AG20443 (cell line): ENCODE measurements at places on chromosomes 1 and 21.

DNA sequence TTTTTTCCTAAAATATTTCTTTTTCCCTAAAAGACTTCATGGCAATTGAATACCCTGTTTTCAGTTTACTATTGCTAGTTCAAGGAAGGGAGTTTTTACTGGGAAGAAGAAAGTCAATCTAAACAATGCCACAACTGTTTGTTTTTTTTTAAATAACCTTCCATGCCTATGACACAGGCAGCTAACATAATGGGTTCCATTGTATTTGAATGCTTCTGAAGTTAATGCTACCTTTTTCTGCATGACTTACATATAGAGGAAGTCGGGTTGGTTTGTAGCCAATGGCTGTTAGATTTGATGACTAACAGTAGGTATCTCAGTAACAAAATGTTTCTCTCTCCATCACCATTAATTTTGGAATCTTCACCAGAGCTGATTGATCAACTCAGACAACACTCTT, 134.0 kb downstream of the KIF26B start:
- no peak for DNase-seq

- DNase-seq: no peak
These were observed 38.9 kb upstream of the MRPS6 start for GRCh38 chr21:34034369-34035014.

DNA sequence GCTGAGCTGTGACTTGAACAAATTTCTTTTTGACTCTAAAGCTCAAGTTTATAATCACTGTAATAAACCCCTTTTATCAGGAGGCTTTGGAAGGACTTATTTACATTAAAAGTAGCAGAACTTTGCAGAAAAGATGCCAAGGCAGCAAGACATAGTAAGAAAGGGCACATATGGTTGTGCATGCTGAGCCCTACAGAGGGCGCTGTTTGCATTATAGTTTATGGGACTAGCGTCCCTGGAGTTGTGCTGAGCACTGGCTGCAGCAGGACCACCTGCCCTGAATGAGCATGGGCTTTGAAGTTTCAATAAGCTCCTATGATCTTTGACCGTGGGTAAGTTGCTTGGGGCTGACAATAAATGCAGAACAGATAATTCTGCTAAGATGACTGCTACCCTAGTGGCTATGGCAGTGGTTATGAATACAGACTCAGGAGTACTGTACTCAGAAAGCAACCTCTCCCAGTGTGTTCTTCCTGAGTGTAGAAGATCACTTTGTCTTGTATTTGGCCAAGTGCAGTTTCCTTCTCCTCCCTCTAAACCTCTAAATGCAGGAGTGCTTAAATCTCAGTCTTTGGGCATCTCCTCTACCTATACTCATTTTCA, 45.4 kb upstream of the USP1 start:
- DNase-seq: no peak

DNA sequence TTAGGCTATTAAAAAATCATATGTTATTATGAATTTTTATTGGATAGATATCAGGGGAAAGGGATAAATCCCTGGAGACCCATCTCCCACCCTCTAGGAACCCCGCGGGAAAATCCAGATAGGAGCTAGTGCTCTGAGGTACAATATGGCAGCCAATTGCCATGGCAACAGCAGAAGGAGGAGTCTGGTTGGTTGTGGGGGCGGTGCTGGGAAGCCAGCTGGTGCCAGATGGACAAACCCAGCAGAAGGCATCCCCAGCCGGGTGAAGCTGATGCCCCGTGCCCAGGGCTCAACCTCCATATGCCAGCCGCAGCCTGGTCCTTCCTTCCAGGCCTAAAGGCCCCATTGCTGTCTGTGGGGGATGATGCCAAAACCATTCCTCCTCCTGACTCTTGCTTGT, 38.3 kb downstream of the RHBG start:
- no peak for DNase-seq

GRCh38 chr1:217563179-217563578, 67.7 kb downstream of the GPATCH2 start:
- no peak for DNase-seq

- DNase-seq: no peak
These were observed 40.9 kb upstream of the ZBTB18 start for GRCh38 chr1:244010191-244010590.

DNA sequence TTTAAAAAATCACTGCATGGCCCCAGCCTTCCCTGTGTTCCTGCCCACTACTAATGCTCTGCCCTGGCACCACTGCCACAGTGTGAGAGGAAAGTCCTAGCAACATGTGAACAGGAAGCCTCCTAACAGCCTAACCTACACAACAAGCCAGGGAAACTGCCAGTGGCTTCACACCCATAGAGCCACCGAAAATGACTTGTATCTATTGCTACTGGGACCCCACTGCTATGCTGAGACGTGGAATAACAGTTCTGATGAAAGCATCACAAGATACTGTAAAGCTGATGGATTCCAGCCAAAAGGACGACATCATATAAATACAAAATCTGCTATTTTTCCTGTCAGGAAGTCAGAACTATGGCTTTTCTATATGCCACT, 74.9 kb downstream of the JAK1 start:
- DNase-seq: no peak

GRCh38 chr1:212515329-212515760, 82.6 kb downstream of the NENF start:
- DNase-seq: no peak

- peak; percentile 41 for DNase-seq
These were observed 9.6 kb upstream of the PLA2G4A start for GRCh38 chr1:186819126-186819525.

GRCh38 chr1:79551321-79551720, 544.8 kb upstream of the ADGRL4 start:
- DNase-seq: no peak

- DNase-seq: peak; percentile 29
These were observed 205.7 kb downstream of the FOXD2 start for GRCh38 chr1:47643306-47644211.

DNA sequence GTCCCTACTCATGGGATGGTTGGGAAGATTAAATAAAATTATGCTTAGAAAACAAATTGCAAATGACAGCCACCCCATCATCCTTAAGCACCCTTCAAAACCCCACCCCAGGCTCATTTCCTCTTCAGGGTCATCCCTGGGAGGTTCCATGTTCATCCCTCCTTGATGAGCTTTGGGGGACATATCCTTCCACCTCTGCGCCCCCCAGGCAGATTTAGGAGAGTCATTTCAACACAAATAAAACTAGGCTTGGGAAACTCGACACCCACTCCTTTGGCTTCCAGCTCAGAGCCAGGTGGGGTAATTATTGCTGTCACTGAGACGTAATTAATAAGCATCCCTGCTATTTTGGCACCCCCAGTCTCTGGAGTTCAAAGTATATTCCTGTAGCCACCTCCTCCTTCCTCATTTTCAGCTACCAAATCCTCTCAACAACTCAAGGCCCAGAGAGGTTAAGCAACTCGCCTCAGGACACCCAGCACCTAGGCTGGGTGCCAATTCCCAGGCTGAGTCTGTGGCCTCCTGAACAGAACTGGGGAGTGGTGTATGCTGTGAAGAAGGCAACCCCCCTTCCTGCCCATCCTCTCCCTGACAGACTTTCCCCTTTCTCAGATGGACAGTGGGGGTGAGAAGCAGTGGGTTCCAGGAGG, 595 bp downstream of the CRYBG2 start:
- no peak for DNase-seq

GRCh38 chr1:207306603-207307002, 14.9 kb upstream of the CD55 start:
- no peak for DNase-seq

- peak; percentile 60 for DNase-seq
These were observed 135.5 kb downstream of the SETD4 start for GRCh38 chr21:35924714-35925301.

DNA sequence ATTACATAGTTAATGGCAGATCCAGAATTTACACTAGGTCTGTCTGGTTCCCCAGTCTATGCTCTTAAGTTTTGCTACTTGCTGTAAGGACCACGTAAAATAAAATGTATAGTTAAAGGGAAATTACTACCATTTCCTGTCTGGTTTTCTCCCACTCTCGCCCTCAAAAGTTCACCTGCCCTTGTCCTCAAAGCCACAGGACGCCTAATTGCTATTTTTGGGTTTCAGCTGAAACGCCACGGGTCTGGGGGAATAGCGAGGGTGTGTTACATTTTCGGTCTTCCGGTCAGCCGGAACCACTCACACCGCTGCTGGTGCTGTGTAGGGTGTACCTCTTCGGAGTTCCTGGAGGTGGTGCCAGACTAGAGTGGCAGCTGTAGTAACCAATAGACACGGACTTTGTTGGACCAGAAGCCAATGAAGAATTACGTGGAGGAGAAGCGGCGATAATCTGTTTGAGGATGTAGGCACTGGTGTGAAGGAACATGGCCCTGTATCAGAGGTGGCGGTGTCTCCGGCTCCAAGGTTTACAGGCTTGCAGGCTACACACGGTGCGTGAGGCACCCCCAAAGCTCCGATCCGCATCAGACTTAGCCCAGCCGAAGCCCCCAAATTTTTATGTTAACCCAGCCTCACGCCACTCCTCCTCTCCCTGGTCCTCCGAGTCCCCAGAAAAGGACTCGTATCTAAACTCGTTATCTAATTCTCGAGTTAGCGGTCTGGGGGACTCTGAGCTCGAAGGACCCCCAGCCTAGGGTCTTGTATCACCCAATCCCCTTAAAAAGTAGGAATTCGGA, at the start of gene TARS2:
Gene TARS2, plus strand, starts transcription at position 454 of the 797 bp plus-strand sequence. Its CDS starts 32 bp downstream, at position 486.
- peak; percentile 97 for DNase-seq

GRCh38 chr1:10989095-10989494, 23.4 kb upstream of the TARDBP start:
- DNase-seq: no peak

- no peak for DNase-seq
These were observed 1.6 kb downstream of the TMEM50B start for GRCh38 chr21:33478182-33478581.

- DNase-seq: peak; percentile 79
These were observed 1.7 kb upstream of the TNFRSF9 start for GRCh38 chr1:7942214-7942921.

DNA sequence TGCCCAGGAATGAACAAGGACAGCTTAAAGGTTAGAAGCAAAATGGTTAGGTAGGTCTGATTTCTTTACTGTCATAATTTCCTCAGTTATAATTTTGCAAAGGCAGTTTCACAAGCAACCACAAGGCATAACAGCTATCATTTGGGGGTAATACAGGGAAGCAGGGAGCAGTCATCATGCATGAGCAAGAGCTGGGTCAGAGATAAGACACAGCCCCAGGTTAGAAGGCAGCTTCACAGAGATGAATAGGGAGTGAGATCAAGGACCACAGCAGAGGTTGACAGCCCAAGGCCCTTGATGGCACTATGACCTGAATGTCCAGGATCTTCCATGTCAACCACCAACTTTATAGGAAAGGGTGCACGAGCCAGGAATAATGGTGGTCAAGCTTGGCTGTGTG, 9.0 kb upstream of the CSRP1 start:
- DNase-seq: no peak

DNA sequence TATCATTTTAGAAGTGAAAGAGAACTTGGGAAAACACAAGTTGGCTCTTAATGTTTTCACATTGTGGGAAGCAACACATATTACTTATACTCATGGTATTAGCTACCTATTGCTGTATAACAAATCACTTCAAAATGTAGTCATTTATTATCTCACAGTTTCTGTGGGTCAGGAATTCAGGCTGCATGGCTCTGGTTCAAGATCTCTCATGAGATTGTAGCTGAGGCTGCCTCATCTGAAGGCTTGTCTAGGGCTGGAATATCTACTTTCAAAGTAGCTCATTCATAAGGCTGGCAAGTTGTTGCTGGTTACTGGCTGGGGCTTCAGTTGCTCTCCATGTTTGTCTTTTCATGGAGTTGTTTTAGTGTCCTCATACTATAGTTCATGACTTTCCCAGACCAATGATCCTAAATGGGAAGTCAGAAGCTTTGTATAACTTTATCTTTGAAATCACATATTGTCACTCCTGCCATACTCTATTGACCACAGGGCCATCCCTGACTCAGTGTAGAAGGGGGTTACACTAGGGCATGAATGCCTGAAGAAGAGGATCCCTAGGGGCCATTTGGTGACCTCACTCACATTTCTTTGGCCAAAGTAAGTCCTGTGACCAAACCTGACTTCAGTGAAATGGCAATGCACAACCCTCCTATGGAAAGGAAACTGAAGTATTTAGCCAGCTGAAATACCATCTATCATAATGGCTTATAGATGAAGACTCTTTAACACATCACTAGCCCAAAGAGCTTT, 37.9 kb upstream of the POU2F1 start:
- no peak for DNase-seq

DNA sequence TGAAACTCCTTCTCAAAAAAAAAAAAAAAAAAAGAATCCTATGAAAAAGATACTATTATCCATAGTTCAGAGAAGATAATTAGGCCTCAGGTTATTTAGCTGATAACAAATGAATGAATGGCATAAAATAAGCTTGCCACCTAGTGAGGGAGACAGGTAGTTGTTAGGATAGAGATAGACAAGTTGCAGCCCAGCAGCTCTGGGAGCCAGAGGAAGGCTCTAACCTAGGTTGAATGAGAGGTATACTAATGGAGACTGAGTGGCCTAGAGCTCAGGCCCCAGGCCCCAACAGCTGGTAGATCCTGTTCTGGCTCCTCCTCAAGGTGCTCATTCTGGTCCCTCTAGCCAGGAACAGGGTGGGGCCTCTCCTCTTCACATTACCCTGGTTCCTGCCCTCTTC, 20.6 kb upstream of the RSPO1 start:
- no peak for DNase-seq

GRCh38 chr1:173300061-173301044, 93.2 kb upstream of the TNFSF4 start:
- DNase-seq: no peak

- no peak for DNase-seq
These were observed 45.7 kb upstream of the FOXD3 start for GRCh38 chr1:63276624-63277023.

- no peak for DNase-seq
These were observed 98.4 kb downstream of the TTLL7 start for GRCh38 chr1:83900524-83900923.

DNA sequence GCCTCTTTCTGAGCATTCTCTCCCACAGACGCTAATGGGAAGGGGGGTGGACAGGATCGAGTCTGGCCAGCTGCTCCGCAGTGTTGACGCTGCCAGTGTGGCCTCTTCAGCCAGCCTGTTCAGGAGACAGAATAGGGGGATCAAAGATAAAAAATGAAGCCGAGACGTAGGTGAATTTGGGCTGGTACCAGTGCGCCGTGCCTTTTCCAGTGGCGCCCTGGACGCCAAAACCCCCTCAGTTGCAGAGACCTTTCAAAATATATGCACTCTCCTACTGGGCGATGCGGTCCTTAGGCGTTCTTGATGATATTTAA, 1.1 kb downstream of the TTC3 start:
- DNase-seq: peak; percentile 25

- no peak for DNase-seq
These were observed 50.5 kb downstream of the DMAP1 start for GRCh38 chr1:44263568-44264450.

- no peak for DNase-seq
These were observed 243.1 kb downstream of the S1PR1 start for GRCh38 chr1:101479945-101480344.

DNA sequence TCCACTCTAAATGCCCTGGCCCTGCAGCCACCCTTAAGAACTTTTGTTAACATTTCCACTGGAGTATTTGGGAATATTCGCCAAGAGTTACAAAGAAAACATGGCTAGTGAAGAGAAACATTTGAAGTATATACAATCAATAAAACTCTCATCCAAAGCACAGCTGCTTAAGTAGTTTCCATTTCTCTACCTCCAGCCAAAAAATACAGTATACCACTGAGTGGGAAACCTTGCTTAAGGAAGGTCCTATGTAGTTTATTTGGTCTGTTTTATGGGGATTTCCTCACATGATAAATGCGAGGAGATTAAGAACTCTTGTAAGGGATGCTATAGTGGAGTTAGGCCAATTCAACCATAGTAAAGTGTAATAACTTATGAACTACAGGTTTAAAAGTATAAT, 382.5 kb downstream of the NEGR1 start:
- DNase-seq: no peak

GRCh38 chr1:164240081-164240480, 318.9 kb upstream of the PBX1 start:
- no peak for DNase-seq
